Bronchial epithelial cell (primary cell): ENCODE measurements at places on chromosomes 12 and 14.
A peak's percentile ranks its signal among the peaks of the same experiment; 100 is the strongest.

- DNase-seq, result no peak
Observed at GRCh38 chr12:3809357-3810015, 56.6 kb upstream of the CRACR2A start.

GRCh38 chr14:35503646-35504045 is 30.3 kb upstream of the INSM2 start:
- DNase-seq, result no peak

- peak; percentile 65 for DNase-seq
Observed at GRCh38 chr12:105949391-105949790, 189.4 kb downstream of the NUAK1 start.

GRCh38 chr12:100163416-100164152 is 20.9 kb upstream of the BLTP3B start:
- DNase-seq, result peak; percentile 51

- DNase-seq, result peak; percentile 32
Observed at GRCh38 chr12:43676183-43676813, 82.3 kb downstream of the PUS7L start.

DNA sequence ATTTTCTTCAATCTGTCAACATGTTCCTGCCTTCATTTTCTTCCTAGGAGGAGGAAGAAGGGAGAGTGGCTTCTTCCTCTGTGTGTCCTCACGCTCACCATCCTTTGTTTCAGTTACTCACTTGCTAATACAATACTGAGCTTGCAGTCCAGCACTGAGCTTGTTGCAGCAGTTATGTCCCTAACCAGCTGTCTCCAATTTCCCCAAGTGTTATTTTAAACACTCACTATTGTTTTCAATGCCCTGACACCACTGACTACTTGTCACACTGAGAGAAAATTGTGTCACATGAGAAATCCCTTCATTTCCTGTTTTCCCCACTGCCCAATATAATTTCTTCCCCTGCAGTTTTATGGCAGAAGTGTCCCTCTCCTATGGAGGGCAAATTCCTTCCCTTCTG is 53.4 kb downstream of the HSD17B6 start:
- no peak for DNase-seq
